Retinal pigment epithelial cell (primary cell): ENCODE measurements at places on chromosomes 12 and 14.
A peak's percentile ranks its signal among the peaks of the same experiment; 100 is the strongest.

DNA sequence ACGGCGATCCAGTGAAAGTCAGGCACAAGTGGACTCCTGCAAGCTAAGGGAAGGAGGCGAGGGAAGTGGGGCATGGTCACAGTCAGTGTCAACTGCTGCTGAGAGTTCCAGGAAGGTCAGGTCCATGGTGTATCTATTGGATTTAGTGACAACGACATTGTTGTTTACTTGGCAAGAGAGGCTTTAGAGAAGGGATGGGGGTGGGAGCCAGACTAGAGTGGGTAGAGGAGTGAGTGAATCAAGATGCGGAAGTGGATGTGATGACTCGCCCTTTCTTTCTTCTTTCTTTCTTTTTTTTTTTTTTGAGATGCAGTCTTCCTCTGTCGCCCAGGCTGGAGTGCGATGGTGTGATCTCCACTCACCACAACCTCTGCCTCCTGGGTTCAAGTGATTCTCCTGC, 12.5 kb downstream of the P2RX7 start:
- DNase-seq = no peak

DNA sequence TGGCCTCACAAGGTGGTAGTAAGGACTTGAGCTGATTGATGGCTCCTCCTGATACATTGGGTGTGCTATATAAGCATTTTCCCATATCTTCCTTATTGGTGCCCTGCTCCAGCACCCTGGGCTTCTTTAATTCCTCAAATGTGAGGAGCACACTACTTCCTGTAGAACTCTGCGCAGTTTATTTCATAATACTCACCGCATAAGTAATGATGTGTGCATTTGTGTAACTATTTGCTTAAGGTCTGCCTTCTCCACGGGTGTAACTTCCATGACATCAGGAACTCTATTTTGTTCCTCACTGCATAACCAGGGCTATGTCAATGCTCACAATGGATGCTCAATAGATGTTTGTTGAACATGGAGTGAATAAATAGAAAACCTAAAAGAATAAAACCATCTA, 392.2 kb downstream of the SEC23A start:
- DNase-seq = no peak

- peak; percentile 65 for DNase-seq
Observed at GRCh38 chr14:85416771-85417170, 113.2 kb upstream of the FLRT2 start.

DNA sequence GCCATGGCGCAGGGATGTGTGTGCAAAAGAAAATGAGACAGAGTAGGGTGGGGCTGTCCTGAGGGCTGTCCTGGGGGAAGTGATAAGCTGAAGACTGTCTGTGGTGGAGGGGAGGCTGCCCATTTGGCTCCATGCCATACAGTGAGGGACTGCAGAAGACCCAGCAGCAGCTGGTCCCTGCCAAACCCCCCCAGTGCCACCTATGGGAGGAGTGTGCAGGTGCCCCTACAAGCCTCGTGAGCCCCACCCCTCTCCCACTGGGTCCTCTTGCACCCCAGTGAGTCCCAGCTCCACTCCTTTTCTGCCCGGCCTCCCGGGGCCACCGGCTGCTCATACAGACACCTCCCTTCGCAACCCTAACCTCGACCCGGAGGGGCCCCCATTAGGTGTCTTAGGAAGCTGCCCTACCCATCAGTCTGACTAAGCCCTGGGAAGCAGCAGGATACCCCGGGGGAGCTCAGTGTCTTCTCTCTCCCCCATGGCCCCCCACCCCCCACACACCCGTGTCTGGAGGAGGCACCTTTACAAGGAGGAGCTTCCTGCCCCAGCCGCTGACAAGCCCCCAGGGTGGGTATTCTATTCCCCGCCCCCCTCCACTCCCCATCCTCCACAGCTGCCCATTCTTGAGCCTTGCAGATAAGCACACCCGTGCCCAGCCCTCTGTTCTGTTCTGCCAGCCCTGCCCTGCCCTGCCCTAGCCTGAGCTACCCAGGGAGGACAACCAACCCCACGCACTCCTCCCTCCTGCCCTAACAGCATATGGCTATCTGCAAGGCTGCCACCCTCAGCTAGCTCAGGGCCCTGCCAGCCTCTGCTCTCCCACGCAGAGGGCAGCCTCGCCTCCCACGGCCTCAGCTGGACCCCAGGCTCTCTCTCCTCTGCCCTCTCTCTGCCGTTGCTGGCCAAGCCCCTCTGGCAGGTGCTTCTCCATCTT, 41.9 kb downstream of the SLC6A12 start:
- no peak for DNase-seq

DNA sequence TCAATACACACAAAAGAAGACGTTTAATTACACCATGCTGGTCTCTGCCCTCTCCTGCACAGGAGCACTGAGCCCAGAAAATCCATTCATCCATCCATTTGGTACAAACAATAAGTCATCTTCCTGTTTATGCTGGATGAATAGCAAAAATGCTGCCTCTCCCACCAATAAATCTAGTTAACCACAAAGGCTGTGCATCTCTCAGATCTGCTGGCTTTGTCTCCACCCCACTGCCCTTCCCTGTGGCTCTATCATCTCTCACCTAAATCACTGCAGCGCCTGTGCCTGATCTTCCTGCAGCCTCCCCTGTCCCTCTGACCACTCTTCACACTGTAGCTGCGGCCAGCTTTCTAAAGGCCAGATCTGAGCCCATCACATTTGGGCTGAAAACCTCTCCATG, 72.9 kb upstream of the DDX11 start:
- DNase-seq = no peak

- DNase-seq = no peak
Observed at GRCh38 chr12:128619263-128619662, 204.5 kb downstream of the SLC15A4 start.

GRCh38 chr14:81819344-81819743, 285.7 kb upstream of the SEL1L start:
- no peak for DNase-seq

DNA sequence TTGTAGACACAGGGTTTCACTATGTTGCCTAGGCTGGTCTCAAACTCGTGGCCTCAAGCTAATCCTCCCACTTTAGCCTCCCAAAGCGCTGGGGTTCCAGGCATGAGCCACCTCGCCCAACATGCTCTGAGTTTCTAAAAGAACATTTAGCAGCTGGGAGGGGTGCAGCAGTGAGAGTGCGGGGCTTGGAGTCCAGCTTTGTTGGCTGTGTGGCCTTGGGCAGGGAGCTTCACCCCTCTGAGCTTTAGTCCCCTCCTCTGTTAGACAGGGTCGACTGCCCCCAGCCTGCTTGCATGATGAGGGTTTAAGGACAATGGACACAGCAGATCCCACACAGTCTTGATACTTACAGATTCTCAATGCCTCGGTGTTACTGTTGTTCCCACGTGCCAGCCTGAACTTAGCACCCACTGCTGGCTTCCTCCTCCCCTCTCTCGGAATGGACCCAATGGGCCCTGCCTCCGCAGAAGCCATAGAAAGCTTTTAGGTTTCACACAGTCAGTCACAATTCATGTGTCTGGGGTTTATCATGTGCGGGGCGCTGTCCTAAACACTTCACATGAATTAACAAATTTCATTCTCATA, 54.6 kb downstream of the PSMA6 start:
- no peak for DNase-seq

- no peak for DNase-seq
Observed at GRCh38 chr12:28463396-28463795, 273.1 kb downstream of the CCDC91 start.

- no peak for DNase-seq
Observed at GRCh38 chr14:21038441-21039422, 3.4 kb upstream of the RNASE7 start.

DNA sequence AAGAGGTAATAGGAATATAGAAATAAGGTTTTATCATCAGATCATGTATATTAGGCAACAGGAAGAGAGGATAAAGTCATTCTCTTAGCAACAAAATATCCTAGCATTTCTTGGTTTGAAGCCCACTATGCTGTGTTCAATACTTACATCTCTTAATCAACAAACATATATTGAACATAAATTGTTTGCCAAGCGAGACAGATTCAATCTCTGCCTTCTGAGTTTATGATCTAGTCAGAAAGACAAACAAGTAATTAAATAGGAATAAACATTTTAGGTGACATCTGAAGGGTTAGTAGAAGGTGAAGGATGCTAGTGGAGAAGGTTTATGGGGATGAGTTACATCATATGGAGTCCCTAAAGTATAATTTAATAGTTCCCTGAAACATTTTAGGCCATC, 54.8 kb downstream of the PPHLN1 start:
- DNase-seq = no peak

GRCh38 chr12:76962099-76962498, 83.3 kb upstream of the CSRP2 start:
- DNase-seq = no peak

GRCh38 chr12:122523280-122523679, 3.5 kb downstream of the RSRC2 start:
- DNase-seq = no peak

GRCh38 chr12:113171543-113171942, 13.7 kb downstream of the DDX54 start:
- DNase-seq = no peak

GRCh38 chr14:60273956-60274355, 24.9 kb downstream of the PPM1A start:
- no peak for DNase-seq

DNA sequence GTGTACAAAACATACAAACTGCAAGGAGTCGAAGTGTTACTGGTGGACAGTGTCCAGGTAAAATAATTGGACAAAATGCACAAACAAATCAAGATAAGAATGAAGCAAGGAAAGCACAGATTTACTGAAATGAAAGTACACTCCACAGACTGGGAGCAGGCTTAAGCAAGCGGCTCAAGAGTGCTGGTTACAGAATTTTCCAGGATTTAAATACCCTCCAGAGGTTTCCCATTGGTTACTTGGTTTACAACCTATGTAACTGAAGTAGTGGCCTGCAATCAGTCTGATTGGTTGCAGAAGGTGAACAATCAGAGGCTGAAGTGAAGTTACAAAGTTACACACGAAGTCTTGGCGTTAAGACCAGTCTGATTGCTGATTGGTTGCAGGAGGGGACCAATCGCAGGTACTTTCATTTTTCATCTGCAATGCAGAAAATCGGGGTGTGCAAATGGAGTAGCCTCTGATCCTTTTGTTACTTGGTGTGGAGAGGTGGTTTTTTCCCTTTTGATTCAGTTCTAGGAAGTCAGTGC, 11.6 kb upstream of the SCN8A start:
- no peak for DNase-seq

- no peak for DNase-seq
Observed at GRCh38 chr12:72275526-72275925, 3.4 kb downstream of the TRHDE start.

DNA sequence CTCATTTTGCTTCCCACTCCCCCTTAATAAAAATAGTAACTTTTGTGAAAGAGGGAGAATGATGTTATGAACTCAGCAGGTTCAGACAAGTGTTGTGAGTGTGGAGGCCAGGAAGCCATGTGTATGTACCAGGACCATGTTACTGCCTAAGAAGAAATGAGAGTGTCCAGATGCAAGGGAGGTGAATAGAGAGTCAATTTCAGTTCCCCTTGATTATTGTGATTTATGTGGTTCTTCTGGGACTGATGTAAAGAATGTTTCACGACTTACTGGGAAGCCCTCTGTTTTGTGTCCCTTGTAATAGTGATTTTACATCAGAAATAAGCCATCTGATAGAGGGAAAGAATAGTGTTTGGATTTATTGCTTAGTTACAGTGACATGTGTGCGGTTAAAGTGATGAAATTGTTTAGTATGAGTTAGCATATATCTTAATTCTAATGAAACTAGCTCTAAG, 32.5 kb downstream of the FBXO34 start:
- no peak for DNase-seq

GRCh38 chr12:49261721-49262120, 3.2 kb upstream of the TUBA1C start:
- no peak for DNase-seq

GRCh38 chr12:65508276-65509035, 230.0 kb downstream of the MSRB3 start:
- no peak for DNase-seq

GRCh38 chr14:75519826-75520728, 2.2 kb upstream of the BATF start:
- no peak for DNase-seq

DNA sequence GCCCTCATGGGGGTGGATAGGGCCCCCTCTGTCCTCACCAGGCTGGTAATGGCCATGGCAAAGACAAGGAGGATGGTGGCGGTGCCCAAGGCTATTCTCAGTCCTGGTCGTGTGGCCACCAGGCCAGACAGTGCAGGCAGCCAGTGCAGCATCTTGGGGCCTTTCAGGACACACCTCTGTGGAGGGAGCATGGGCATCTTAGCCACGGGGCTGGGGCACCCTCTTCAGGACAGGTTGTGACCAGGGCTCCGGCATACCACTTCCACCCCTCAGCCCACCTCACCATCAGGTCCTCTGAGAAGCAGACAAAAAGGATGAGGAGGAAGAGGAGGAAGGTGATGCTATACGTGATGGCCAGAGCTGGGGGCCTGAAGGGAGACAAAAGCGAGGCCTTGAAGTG, 10.8 kb downstream of the ADCY4 start:
- DNase-seq = no peak

GRCh38 chr12:75641031-75641780, 129.8 kb upstream of the KRR1 start:
- DNase-seq = no peak

GRCh38 chr12:10211101-10211939, 1.4 kb upstream of the GABARAPL1 start:
- DNase-seq = no peak

DNA sequence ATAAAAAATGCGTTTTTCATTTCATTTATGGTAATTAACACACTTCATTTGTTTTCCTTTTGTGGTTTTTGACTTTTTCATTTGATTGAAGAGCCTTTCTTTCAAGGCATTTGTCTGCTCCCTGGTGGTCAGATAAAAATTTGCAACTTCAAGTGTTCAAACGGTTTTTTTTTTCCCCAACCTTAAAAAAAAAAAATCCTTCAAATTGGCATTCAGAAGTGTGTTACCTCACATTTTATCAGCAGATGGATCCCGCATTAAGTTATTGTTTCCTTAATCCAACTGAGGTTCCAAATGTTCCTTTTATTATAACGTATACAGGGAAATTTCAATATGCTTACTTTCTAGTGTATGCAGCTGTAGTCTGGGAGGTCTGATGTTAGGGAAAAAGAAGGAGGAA, 47.2 kb downstream of the MYF5 start:
- DNase-seq = no peak

- no peak for DNase-seq
Observed at GRCh38 chr12:23581913-23582312, 367.6 kb downstream of the SOX5 start.

- DNase-seq = no peak
Observed at GRCh38 chr12:92085736-92086040, 60.0 kb downstream of the BTG1 start.

- DNase-seq = no peak
Observed at GRCh38 chr12:106646472-106646871, 63.7 kb downstream of the RFX4 start.

GRCh38 chr12:69339999-69340398, 8.2 kb upstream of the LYZ start:
- DNase-seq = no peak

- DNase-seq = peak; percentile 81
Observed at GRCh38 chr12:26318661-26319068, 123.3 kb downstream of the SSPN start.
